ENCODE measurements at places on chromosomes 5 and 9.

GRCh38 chr5:44727100-44727499, 81.6 kb upstream of the MRPS30 start:
- no peak for DNase-seq

DNA sequence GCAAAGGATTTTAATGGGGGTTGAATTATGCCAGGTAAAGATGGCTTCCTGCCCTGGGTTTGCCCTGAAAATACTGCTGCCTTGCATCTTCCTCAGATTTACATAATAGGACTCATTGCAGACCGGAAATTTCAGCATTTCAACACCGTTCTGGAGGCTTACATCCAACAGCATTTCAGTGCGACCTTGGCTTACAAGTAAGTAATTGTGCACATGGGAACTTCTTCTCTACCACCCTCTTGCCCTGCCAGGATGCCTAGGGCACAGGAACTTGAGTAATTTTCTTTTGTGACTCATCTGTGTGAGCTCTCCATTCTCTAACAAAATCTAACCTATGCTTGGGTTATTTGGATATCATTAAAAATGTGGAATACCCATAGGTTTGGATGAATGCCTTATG, 80.2 kb downstream of the DOCK2 start:
- DNase-seq, result peak; percentile 91

DNA sequence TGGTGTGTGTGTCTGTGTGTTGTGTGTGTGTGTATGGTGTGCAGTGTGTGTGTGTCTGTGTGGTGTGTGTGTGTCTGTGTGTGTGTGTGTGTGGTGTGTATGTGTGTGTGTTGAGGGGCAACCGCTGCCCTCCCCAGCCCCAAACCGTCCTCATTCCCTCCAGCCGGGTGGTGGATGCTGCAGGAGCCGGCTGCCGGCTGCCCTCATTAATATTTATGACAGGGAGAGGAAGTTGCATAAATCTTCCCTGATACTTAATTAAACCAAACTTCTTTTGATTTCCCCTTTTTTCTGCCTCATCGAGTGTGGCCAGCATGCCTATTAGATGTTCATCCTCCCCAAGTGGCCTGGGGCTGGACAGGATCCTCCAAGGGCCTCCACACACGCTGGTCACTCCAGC, 121.4 kb upstream of the MVB12B start:
- no peak for DNase-seq

DNA sequence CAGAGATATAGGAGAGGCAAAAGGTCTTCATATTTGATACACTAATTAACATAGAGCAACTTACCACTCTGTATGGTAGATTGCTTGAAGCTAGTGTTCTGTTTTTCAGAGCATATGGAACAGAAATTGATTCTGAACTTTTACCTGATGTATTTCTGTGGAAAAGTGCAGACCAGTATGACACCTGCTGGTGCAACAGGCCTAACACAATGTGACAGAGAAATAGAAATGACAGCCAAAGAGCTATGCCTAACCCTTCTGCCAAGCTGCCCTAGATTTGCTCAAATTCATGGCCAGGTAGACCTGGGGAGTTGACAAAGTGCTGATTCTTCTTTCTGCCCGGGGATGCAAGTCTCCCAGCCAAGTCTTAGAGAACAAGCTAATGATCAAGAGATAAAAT, 65.4 kb upstream of the RNF180 start:
- no peak for DNase-seq

DNA sequence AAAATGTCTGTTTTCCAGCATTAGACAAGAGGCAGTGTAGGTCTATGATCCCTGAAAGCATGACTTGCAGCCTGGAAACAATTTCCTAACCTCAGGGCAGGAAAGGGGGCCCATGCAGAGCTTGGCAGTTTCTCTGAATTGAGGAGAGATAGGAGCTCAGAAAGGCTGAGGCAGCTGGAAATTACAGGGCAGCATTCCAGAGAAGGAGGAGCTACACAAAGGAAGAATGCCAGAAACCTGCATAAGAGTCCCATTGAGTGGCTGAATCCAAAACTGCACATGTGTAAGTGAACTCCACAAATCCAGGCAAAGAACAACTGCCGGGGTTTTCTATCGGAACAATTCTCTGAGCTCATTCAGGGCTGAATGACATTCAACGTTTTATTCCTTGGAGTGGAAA, 346.8 kb downstream of the PIK3R1 start:
- peak; percentile 97 for DNase-seq

DNA sequence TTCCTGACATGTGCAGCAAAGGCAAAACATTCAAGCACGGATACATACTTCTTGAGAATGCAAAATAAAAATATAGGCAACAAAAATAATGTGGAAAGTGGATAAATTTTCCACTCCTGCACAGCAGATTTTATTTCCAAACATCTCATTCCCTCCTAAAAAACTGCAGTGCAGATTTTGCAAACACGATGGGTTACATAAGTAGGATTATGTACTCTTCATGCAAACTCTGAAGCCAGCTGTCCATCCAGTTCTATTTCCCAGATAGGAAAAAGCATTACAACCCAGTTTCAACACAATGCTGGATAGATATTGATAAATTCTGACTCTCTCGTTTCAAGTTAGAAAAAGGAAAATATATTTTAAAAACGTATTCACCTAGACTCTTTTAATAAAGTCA, 52.7 kb upstream of the CCNG1 start:
- no peak for DNase-seq

DNA sequence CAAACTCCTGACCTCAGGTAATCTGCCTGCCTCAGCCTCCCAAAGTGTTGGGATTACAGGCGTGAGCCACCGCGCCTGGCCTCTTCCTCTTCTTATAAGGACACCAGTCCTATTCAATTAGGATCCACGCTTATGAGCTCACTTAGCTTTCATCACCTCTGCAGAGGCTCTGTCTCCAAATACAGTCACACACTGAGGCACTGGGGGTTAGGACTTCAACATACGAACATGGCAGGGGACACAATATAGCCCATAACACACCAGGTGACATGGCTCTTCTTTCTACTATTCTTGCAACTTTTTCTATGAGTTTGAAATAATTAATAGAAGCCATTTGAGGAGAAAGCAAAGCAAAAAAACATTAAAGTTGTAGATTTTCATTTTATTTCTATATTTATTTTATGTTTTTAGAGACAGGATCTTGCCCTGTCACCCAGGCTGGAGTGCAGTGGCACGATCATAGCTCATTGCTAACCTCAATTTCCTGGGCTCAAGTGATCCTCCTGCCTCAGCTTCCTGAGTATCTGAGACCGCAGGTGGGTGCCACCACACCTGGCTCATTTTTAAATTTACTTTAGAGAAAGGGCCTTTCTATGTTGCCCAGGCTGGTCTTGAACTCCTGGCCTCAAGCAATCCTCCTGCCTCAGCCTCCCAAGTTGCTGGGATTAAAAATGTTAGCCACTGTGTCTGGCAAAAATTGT, 6.0 kb upstream of the PRRT1B start:
- DNase-seq, result no peak

GRCh38 chr9:117957267-117957666, 253.1 kb downstream of the TLR4 start:
- DNase-seq, result no peak

GRCh38 chr5:78112931-78113330, 181.6 kb downstream of the AP3B1 start:
- DNase-seq, result no peak

DNA sequence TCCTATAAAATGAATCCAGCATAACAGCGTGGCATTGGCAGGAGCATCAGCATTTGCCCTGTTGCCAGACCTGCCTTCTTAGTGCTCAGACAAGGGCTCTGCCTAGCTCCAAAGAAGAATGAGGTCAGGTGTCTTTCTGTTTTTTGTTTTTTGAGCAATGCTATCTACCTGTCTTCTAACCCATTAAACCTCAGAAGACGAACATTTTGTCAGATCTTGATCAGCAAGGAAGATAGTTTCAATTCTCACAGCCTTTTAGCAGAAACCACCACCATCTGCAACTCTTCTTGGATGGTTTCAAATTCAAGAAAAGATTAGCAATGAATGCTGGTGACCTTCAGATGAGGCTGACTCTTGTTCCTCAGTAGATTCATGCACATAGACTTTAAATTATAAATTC, 103.5 kb upstream of the IQGAP2 start:
- DNase-seq, result no peak

DNA sequence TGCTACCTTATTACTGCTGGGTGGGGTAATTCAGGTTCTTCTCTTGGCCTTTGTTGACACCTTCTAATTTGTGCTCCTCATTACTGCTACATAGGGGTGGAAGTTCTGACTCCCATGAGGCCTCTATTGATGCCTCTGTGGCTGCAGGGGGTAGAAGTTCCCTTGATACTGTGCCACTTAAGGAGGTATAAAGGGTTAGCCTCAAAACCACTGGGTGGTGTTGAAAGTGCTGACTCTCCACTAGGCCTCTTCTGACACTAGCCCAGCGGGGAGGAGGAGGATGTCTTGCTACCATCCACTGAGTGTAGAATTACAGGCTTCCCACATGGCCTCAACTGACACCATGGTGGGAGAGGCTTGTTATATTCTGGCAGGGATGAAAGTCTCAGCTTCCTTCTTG, 36.7 kb upstream of the CCDC112 start:
- DNase-seq, result no peak

DNA sequence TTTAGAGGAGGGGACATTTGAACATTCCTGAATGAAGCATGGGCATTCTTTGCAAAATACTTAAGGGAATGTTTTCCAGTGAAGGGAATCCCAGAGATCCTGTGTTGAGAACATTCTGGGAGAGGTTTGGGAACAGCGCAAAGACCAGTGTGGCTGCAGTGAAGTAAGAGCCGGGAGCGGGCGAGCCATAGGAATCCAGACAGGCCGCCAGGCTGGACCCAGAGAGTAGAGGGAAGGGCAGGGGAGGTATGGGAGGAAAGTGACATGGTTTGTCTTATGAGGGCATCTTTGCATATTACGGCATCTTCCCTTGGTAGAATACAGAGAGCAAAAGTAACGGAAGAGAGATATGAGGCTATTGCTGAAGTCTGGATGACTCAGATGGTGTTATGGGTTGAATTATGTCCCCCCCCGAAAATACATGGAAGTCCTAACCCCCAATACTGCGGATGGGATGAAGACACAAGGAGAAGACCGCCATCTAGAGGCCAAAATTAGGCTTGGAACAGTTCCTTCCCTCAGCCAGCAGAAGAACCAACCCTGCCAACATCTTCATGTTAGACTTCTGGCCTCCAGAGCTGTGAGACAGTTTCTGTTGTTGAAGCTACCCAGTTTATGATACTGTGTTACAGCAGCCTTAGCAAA, 268.2 kb downstream of the MAST4 start:
- DNase-seq, result peak; percentile 93

- no peak for DNase-seq
These were observed 6.2 kb upstream of the TCERG1 start for GRCh38 chr5:146440870-146441495.

GRCh38 chr9:1337169-1337568, 287.0 kb downstream of the DMRT2 start:
- DNase-seq, result no peak

DNA sequence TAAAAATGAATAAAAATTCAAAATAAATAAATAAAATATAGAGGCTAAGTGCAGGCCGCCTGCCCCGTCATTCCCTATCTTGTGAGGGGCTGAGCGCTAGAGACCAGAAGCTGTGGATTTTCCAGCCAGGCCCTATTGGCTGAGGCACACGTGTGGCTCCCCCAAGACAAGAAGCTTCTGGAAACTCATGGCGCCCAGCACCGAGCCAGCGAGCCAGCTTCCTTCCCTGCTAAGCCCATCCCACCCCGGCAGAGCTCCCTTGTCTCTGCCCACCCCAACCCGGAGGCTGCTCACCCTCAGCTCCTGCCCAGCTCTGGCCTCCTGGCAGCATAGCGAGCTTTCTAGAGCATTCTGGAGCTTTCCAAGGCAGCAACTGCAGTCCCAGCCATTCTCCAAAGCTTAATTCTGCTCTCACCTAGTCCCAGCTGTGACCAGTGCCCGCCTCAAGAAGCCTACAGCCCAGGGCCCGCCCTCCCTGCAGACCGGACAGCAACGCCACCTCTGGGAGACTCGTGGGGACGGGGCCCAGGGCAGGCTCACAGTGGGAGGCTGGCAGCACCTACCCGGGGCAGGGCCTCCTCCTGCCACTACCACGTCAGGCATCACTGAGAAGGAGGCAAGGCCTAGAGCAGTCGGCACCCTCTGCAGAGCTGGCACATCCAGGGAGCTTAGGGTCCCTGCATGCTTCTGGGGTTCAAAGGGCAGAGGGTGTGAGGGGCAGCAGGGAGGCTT, 23.2 kb upstream of the TMEM250 start:
- DNase-seq, result no peak

GRCh38 chr9:26527931-26528330, 364.7 kb downstream of the CAAP1 start:
- no peak for DNase-seq

DNA sequence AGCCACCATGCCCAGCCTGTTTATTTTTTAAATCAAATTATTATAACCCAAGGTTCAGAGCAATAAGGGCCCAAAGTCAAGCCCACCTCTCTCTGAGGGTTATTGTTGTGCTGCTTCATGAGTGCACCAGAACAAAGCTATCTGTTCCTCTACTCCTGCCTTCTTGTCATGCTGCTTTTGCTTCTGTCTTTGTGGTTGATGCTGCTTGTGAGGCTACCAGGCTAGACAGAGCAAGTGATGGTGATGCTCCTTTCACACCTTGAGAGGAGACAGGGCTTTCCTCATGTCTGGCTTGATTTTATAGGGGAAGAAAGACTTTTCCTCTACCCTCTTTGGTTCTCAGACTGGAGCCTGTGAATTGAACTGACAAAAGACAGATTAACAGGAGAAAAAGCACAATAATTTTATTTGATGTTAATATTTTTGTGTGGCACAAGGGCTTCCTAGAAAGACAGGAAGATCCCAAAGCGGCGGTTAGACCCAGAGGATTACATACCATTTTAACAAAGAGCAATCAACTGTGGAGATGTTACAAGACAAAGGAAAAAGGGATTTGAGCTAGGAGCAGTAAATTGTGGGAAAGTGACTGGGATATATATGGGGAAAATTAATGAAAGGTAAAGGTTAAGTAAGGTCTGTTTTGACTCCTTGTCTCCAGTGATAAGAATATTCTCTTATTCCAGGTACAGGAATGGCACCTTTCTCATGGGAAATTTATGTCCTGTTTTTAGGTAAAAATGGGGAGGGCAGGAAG, 4.4 kb upstream of the CD180 start:
- no peak for DNase-seq

DNA sequence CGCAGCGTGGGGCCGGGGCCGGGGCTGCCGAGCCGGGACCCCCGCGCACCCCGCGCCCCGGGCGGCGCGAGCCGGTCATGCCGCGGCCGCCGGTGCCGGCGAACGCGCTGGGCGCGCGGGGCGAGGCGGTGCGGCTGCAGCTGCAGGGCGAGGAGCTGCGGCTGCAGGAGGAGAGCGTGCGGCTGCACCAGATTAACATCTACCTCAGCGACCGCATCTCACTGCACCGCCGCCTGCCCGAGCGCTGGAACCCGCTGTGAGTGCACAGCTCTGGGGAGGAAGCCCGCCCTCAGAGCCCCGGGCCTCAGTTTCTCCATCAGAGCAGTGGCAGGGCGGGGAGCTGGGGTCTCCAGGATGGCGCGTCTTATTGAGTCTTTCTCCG, 335 bp downstream of the GALNT12 start:
- DNase-seq, result no peak

GRCh38 chr5:180324601-180324950, 28.6 kb downstream of the GFPT2 start:
- DNase-seq, result no peak

GRCh38 chr5:139120521-139120920, 77.6 kb downstream of the SIL1 start:
- DNase-seq, result no peak

- no peak for DNase-seq
These were observed 366.0 kb downstream of the BRINP1 start for GRCh38 chr9:119003201-119003611.

Data from fibroblast of pulmonary artery (primary cell).